Head of caudate nucleus (tissue), 42 donors: ENCODE measurements at places on chromosomes 3 and 15.

GRCh38 chr15:85597155-85597815 lies 197.4 kb downstream of the KLHL25 start:
- no peak for DNase-seq

DNA sequence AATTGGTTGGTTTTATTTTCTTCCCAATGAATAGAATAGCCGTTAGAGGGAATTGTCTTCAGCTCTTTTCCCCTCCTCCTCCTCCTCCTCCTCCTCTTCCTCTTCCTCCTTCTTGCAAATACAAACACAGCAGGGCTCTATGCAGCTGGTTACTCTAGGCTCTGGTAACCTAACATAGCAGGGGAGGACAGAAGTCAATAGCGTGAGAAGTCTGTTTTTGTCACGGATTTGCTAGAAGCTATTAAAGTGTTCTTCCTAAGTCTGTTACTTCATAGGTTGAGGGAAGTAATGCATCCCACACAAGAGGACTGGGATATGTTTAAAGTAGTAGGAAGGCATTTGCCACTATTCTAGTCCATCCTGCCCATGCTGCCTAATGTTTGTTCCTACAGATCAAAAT lies 374.7 kb upstream of the TPRG1 start:
- DNase-seq = no peak

DNA sequence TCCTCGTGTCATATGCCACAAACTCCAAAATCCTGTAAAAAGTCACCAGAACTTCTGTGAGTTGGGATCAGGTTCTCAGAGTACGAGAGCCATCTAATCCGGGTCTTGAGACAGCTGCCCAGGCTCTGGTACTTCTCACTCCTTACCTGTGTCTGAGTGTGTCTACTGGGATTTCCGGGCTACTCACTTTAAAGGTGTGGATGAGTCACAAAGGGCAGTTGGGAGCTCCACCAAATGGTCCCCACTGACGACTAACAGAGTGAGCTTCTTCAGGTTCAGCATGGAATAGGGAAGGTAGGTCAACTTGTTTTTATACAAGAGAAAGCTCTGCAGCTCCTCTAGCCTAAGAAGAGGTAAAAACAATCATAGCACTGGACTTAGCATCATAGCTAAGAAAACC lies 29.5 kb downstream of the RTP3 start:
- no peak for DNase-seq

DNA sequence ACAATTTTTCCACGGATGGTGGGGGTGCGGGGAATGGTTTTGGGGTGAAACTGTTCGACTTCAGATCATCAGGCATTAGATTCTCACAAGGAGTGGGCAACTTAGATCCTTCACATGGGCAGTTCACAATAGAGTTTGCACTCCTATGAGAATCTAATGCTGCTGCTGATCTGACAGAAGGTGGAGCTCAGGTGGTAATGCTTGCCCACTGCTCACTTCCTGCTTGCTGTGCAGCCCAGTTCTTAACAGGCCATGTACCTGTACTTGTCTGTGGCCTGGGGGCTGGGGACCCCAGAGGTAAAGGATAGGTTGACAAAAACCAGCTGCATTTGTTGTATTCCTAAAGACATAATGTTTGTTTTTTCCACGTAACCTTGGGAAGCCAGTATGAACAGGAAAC lies 16.0 kb downstream of the DZIP3 start:
- DNase-seq = no peak

DNA sequence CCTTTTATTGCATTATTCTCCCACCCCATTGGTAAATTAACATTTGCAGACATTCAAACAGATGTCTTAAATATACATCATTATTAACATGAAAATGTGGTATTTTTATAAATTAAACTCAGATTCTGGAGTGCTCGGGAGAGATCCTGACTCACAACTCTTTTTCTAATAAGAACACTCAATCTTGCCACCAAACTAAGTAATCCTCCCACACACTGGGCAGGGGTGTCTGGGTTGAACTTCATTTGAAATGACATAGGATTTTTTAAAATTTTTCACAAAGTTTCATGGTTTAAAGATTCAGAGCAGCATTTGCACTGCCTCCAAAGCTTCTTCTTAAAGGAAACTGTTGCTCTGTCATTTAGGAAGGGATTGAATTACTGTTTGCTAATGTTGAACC lies 754.3 kb downstream of the MECOM start:
- peak; percentile 52 for DNase-seq

DNA sequence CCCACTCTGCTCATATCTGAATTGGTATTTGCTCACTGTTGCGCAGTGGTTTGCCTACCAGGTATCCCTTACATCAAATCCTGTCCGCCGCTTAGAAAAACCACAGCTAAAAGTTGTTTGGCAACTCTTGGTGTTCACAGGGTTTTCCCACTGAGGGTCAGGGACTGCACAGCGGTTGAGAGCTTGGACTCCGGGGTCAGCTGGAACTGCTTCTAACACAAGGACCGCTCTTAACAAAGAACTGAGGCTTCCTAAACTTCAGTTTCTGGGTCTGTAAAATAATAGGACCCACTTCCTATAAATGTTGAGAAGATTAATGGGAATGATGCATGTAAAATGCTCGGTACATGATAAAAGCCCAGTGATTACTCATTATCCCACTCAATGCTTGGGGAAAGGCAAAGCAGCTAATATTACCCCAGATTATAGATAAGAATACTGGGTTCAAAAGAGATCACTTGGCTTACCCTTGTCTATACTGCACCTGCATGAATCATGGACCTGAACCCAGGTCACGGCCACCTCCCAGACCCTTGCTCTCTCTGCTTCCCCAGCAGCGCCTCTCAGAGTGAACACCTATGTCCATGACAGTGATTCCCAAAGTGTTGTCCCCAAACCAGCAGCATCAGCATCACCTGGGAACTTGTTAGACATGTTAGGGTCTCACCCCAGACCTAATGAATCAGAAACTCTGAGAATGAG lies 36.1 kb downstream of the LIPC start:
- DNase-seq = no peak

- DNase-seq = no peak
These were observed 58.7 kb upstream of the MYRIP start for GRCh38 chr3:39750712-39751111.

DNA sequence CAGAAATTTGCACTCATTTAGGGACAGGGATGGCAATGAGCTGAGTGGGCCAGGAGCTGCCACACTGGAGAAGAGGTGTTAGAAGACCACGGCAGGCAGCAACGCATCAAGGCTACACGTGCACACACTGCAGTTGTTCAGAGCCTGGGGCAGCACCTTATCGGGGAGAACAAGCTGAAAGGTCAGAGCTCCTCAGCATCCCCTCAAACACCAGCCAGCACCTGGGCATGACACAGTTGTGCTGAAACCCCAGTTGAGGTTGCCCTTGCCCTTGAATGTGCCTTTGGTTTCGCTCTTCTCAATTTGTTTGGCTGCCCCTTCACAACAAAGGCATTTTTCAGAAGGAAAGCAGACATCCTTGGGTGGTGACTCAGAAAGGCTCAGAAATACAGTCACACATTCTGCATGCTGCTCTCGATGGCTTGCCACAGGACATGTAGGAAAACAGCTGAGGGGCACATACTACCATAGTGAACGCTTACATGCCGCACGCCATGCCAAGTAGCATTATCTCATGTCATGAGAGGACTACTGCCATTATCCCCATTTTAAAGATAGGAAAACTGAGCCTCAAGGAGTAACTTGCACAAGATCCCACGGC lies 57.6 kb downstream of the ST8SIA2 start:
- no peak for DNase-seq

- DNase-seq = no peak
These were observed 39.1 kb upstream of the GLCE start for GRCh38 chr15:69121198-69121828.

DNA sequence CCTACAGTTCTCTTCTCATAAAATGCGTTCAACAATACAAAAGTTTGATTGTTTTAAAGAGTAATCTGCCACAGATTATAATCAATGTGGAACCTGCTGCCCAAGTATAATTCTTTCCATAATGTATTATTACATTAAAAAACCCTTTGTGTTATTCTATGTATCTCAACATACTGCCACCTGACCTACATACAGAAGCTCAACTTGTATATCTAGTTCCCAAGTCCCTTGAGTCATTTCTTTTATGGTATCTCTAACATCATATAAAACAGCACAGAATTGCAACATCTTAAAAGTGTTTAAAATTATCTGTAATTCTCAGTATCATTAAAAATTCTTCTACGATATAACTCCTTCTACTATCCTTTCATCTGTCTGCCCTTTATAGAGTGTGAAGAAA lies 70.3 kb downstream of the TBL1XR1 start:
- no peak for DNase-seq

DNA sequence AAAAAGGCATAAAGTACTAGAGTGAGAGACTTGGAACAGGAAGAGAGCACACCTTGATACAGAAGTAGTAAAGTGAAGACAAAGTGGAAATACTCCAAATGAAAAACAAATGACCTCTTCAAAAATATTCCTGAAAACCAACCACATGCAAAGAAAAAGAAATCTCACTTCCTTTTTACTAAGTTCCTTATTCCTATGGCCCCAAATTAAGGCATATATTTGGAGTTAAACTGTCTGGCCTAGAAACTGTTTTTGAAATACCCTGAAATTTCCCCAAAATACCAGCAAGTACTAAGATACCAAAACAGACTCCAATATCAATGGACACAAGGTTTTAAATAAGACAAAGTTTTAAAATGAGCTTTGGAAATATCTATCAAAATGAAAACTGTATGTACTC lies 58.2 kb downstream of the ZNF148 start:
- no peak for DNase-seq

DNA sequence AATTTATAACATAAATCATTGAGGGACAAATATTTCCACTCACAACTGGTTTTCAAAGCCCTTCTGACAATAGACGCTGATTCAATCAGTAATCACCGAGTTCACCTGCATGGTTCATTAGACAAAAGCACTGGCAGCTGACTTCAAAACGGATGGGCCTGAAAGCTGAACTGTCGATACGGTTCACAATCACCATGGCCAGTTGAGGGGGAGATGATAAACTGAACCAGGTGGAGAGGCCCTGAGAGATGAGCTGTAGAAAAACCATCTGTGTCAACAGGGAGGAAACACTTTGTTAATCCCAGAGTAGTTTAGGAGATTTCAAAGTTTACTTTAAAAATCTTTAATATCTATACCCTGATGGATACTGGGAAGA lies 75.0 kb downstream of the PEX5L start:
- no peak for DNase-seq

DNA sequence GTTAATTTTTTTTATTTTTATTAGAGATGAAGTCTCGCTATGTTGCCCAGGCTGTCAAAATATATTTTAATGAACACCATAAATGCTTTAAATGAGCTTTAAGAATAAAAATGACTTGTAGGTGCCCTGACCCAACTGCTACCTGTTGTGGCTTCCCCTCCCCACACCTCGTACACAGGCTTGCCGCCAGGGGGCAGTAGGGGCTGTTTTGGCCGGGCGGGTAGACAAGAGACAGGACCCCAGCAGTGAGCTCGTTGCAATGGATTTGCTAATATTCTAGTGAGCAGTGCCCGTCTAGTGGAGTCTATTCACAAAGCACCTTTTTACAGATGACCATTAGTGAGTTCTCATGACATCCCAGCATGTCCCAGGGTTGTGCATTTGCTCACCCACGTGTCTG lies 418.1 kb downstream of the OCA2 start:
- no peak for DNase-seq
